Right cardiac atrium (tissue), 5 donors: ENCODE measurements at places on chromosomes 11 and 22. TPM values are rescaled to one million over a fixed set of nuclear protein-coding genes. Genes with fewer than 3 reads are reported as not detected.
A peak's percentile ranks its signal among the peaks of the same experiment; 100 is the strongest.

DNA sequence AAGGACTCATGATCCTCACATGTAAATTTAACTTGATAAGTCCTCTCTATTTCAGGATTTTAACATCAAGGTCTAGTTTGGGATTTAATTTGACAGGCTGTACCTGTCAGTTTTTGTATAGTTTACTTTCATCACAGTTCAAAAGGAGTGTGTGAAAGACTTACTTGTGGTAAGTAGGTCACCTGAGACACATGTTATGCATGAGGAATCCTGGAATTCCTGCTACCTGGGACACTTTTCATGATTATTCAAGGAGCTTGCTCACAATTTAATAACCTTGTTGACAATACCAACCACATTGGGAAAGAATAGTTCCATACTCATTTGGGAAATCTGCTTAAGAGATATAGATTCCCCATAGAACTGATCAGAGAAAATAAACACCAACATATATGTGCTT is 15.8 kb upstream of the SLC36A4 start:
- no peak for DNase-seq

GRCh38 chr22:34812631-34813030 is 253.3 kb upstream of the ISX start:
- DNase-seq: no peak

DNA sequence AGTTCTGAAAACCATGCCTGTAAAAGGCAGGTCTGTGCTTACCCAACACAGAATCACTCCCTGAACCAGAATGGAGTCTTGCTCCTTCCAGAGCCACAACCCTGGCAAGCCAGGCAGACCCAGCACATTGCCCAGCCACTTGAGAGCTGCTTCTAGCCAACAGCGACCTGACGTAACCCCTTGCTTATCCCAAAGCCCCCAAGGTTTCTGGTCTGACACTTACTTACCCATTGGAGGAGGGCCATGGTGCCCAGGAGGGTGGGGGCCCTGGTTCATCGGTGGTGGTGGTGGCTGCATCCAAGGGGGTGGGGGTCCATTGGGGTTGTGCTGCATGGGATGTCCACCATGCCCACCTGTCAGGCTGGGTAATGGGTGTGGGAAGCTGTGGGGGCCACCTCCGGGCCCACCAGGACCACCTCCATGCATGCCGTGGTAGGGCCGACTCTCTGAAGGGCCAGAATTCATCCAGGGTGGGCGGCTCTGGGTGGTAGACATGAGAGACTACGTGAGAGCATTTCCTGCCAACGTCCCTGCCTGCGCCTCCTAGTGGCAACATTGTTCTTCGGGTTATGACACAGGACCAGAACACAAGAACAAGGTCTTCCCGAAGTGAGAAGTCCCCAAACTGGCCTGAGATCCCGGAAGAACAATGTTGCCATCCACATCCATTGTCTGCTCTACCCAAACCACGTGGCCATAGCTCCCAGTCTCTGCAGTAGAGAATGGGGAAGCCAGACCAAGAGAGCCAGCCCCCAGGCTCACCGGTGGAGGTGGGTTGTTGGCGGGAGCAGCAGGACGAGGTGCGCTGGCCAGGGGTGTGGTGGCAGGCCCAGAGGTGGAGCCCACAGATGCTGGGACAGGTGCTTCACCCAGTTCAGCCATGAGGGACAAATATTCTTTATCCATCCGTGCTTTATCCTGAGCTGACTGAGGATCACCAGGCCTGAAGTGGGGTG is 7.8 kb upstream of the PYGM start:
- peak; percentile 73 for DNase-seq

- peak; percentile 39 for DNase-seq
Observed at GRCh38 chr22:29330291-29330690, 14.8 kb upstream of the RASL10A start.

DNA sequence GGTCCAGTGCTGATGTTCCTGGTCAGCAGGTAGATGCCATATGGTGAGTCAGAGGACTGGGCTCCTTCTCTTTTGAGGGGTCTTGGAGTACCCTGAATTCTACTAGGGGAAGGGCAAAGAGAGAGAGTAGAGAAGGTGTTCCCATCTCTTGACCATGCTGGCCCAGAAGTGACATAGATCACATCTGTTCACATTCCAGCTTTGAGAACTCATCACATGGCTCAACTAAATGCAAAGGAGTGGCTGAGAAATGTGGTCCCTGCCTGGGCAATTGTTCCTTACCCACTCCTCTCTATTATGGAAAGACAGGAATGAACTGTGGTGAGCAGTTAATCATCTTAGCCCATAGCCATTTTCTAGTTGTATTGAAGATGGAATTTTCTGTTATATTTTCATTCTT is 105.4 kb upstream of the TIMP3 start:
- no peak for DNase-seq

GRCh38 chr11:84021291-84021690 is 735.1 kb upstream of the CCDC90B start:
- DNase-seq: no peak

- no peak for DNase-seq
Observed at GRCh38 chr11:70586261-70587074, 188.1 kb downstream of the CTTN start.

GRCh38 chr11:62645671-62645945 is 805 bp downstream of the GANAB start:
- no peak for DNase-seq

GRCh38 chr22:24144056-24144777 is 37.1 kb upstream of the SUSD2 start:
- DNase-seq: no peak

DNA sequence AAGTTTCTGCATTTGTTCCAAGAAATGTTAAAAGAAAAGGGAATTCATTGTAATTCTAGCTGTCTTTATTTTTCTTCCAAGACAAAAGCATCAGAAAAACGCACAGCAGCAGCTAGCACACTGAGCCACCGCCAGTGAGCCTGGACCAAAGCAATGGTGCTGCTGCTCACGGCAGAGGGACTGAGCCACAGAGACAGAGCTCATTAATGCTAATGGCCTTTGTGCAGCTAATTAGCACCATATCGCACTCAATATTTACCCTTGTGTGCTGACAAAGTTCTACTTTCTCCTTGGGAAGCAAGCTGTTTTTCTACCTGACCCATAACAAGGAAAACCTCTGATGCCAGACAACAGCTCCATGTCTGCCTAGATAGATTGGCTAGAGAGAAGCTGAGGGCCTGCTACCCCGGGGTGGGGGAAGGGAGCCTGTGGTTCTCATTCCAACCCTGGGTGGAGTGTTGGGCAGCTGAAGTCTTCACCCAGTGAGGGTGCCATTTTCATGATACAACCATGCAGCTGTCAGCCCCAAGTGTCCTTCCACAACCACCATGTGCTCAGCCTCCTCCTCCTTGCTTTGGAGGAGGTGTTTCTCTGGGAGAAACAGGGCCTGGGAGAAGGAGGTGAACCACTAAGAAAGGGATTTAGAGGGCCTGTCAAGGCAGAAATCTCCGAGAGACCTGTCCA is 131.1 kb upstream of the NCAM1 start:
- DNase-seq: no peak

- peak; percentile 85 for DNase-seq
Observed at GRCh38 chr11:1882265-1883238, 9.1 kb downstream of the PRR33 start.

DNA sequence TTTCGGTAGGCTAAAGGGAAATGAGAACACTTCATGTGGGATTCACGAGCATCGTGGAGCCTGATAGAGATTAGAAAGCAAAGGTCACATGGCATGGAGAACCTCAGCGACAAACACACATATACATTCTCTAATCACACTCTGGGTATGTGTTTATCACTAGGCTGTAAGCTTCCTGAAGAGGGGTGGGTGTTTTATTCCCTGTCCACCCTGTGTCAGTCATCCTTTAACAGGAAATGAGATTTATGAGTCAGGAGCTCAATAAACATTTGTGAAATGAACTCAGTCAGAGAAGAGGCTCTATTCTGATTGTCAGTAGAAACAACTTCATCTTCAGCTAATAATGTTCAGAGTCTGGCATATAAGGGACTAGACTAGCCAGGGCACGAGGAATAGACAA is 71.7 kb upstream of the EIF3M start:
- no peak for DNase-seq

GRCh38 chr11:62854013-62854824 is 14.8 kb upstream of the WDR74 start:
- no peak for DNase-seq

- no peak for DNase-seq
Observed at GRCh38 chr11:60925868-60926267, 1.6 kb downstream of the TMEM132A start.

- DNase-seq: peak; percentile 58
Observed at GRCh38 chr11:45885274-45885920, at the start of gene MAPK8IP1. Gene MAPK8IP1 (plus strand): TSS chr11:45885651. CDS start chr11:45885821, 170 bp downstream.

DNA sequence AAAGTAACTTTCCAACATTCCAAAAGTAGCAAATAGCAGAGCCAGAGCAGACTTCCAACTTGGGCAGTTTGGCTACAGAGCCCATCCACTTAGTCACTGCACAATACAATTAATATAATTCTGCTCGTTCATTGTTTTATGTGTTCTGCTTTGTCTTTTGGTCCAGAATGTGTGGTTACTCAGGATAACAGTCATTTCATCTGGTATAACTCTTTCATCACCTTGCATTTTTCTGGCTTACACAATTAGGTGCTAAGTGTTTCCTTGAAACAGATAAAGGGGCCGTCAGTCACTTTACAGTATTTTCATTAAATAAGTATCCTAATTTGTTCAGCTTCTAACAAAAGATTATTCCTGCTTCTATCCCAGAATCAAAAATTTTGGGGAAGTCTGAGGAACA is 87.2 kb downstream of the LARGE2 start:
- DNase-seq: no peak

- peak; percentile 14 for DNase-seq
Observed at GRCh38 chr22:45883811-45884170, 93.2 kb downstream of the WNT7B start.

- no peak for DNase-seq
Observed at GRCh38 chr22:46315976-46316375, 19.3 kb downstream of the GTSE1 start.

DNA sequence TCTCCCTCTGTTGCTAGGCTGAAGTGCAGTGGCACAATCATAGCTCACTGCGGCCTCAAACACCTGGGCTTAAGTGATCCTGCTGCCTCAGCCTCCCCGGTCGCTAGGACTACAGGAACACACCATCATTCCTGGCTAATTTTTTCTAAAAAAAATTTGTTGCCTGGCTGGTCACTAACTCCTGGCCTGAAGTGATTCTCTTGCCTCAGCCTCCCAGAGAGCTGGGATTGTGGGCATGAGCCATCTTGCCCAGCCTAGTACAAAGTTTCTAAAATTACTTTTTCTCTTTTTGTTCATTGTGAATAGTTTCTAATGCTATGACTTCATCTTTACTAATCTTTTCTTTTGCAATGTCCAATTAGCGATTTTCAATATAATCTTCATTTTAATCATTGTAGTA is 12.5 kb downstream of the RBM7 start:
- no peak for DNase-seq

DNA sequence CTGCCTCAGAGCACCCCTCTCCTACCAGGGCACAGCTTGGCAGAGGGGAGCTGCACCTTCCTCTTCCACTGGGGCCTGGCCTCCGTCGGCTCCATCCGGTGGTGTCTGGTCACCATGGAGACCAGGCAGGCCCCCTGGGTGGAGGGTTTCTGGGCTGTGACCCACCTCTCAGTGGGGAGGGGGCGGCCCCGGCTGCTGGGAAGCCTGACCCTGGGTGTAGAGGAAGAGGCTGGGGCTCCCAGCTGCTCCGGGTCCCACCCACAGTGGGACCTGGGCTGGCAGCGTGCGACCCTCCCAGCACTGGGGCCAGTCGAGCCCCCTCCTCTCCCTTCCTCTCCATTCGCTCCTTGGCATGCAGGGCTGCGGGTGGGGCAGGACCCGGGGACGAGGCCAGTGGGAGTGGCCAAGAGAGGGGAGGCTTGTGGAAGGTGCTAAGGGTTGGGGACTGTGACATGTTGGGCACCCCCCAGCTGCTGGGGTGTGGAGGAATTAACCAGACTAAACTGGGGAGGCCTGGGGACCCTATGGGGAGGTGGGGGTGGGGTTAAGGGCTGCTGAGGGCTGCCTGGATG is 46.8 kb downstream of the BRSK2 start:
- no peak for DNase-seq

The SCO2 gene
- total RNA-seq: 2.2 TPM

The AMPD3 gene
- total RNA-seq: 8.9 TPM

The CECR2 gene
- 8.3 TPM for total RNA-seq

The BDNF gene
- not detected for total RNA-seq

The OR2AT4 gene
- total RNA-seq: not detected

The OR5P2 gene
- total RNA-seq: not detected

The GLB1L2 gene
- total RNA-seq: 0.85 TPM
